Stimulated activated CD4-positive, alpha-beta T cell treated with anti-CD3 and anti-CD28 coated beads, TNF-alpha, amount 100 ng/mL, for 4 hours (primary cell): ENCODE measurements at places on chromosomes 4 and X.

GRCh38 chr4:111393781-111394180, 751.5 kb upstream of the FAM241A start:
- no peak for DNase-seq

DNA sequence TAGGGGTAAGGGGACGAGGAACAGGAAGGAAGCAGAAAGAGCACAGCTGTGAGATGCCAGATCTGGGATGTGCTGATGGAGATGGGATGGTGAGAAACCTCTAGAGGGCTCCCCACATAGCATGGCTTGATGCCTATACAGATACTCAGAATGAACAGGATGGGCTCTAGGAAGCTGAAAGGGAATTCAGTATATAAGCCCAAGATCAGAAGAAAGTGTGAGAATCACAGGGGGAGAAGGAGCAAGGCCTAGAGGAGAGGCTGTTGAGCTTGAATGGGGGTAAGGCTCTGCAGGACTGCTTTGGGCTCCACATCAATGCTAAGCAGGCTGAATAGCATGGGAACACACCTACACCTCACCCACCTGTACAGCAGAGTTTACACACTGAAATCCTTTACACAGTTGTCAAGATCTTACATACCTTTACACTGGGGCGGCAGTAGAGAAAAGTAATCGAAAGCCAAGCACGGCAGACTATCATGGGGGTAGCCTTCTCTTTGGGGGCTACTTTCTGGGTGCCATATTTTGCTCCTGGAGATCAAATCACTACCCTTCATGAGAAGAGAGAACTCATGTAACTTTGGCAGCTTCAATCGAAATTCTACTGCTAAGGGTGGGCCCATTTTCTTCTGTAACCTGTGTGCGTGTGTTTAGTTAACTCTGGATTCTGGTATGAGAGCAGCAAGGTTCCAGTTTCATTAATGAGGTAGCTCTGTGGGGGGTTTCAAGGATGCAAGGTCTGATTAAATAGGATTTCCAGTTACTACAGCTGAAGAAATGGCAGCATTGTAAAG, 30.6 kb downstream of the HOPX start:
- DNase-seq: no peak

- no peak for DNase-seq
Observed at GRCh38 chrX:8042304-8042703, 115.1 kb upstream of the PNPLA4 start.

- no peak for DNase-seq
Observed at GRCh38 chrX:136047969-136048368, 62.7 kb downstream of the SLC9A6 start.

GRCh38 chr4:44996276-44996845, 270.0 kb upstream of the GNPDA2 start:
- DNase-seq: no peak

GRCh38 chr4:150209140-150209829, 131.0 kb downstream of the DCLK2 start:
- no peak for DNase-seq
